ENCODE measurements at places on chromosomes 12 and 14.

DNA sequence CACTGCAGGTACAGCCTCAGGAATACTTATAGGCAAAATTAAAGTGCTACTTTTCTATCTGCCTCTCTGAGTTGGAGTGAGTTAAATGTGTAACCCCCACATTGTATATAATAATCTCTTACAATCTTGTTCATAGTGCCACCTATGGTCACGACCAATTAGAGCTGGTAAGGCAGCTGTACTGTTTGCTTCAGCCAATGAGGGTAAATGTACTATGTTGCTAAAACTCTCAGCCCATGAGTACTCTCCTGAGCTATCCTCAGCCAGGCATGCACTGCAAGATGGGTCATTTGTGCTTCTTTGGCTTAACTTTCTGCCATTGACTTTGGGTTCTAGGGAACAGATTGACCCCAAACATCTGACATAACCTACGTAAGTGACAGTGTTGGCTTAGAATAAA is 15.0 kb upstream of the MDM2 start:
- DNase-seq, result no peak

DNA sequence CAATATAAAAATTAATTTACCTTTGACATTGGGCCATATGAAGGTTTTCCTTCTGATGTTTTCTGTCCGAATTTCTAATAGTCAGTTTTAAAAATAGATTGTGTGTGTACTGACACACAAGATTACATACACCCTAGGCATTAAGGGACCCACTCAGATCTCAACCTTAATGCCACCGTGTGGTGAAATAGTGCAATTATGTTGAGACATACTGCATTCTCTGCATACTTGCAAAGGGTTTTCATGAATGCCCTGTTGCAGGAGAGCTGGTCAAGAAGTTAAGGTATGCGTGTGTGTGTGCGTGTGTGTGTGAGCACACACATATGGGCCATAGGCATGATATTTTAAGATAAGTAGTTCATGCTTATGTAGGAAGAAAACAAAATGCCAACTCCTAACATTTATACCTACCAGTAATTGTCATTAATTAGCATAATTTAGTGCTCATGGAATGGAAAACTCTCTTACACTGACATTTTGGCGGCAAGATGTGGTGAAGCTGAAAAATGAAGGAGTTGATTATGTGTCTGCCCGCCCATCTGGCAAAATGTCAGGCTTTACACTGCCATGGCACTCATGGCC is 58.8 kb downstream of the PIK3C2G start:
- DNase-seq, result no peak

- no peak for DNase-seq
These were observed 2.5 kb downstream of the CMAS start for GRCh38 chr12:22048351-22049041.

- no peak for DNase-seq
These were observed 182.9 kb downstream of the NOVA1 start for GRCh38 chr14:26414926-26415325.

GRCh38 chr14:25588751-25589150 is 538.8 kb upstream of the STXBP6 start:
- no peak for DNase-seq

DNA sequence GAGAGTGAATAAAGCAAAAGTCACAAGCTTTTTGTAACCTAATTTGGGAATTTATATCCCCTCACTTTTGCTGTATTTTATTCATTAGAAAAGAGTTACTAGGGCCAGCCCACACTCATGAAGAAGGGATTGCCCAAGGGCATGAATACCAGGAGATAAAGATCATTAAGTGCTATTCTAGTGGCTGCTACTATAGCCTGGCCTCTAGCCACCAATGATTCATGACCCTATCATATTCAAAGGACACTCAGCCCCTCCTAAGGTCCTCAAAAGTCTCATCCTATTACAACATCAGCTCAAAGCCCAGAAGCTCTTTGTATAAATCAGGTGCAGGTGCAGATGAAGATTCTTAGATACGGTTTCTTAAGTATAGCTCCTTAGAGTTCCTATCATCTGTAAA is 518.1 kb downstream of the TRHDE start:
- DNase-seq, result no peak

DNA sequence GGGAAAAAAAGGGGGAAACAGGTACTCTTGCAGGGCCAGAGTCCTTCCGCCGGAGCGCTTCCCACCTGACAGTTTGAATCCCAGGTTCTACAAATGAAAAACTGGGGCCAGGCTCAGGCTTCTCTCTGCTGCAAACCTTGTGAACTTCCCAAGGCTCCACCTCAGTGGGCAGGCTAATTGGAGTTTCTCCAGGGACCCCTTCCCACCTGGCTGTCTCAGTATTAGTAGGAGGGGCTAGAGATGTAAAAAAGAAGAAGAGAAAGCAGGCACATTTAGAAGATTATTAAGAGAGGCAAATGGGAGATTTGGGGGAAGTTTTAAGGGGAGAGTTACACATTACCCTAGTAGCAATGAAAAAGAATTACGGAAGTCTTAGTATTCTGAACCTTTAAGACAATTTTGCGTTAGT is 20.0 kb upstream of the CLEC2D start:
- DNase-seq, result no peak

DNA sequence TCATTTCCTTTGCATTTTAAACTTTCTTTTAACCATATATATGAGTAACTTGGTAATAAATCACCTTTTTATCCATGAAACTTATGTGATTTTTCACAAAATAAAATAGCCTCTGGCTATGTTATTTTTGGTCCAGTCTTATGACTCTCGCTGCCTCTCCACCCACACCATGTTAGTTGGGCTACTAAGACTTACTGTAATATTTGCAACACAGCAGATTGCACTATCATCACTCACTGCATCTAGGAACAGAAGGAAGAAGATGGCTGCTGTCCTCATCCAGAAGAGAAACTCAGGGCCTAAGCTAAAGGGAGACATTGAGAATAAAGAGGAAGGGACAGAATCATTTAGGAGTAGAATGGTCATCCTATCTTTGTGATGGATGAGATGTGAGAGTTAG is 12.6 kb upstream of the B4GALNT3 start:
- no peak for DNase-seq

DNA sequence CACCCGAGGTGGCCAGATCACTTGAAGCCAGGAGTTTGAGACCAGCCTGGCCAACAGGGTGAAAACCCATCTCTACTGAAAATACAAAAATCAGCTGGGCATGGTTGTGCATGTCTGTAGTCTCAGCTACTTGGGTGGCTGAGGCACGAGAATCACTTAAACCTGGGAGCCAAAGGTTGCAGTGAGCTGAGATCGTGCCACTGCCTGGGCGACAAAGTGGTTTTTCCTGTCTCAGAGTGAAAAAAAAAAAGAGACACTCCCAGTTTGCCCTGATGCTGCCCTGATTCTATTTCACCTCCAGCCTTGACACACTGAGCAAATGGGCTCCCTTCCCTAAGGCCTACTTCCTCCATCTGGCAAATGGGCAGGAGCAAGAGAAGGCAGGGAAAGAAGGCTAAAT is 28.5 kb upstream of the PLEK2 start:
- no peak for DNase-seq
